NCI-H1417 (cell line): ENCODE measurements at places on chromosomes 11 and 22.

DNA sequence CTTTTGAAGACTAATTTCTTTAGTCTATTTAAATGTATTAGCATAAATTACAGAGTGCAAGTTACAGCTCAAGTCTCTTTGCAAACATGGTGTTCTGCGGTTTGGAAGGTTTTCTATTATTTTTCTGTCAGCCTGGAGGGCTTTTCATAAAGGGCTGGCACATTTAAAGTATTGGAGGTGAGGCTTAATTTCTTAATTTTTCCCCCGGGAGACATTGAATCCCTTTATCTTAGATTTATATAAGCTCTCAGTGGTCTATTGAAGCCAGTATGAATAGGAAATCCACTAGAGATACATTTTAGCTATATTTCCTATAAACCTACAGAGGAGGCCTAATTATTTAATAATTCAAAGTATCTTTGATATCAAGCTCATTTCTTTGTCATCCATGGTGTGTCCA lies 102.7 kb upstream of the CLPB start:
- DNase-seq = no peak

GRCh38 chr11:57905439-57905838 lies 118.2 kb upstream of the OR9Q1 start:
- no peak for DNase-seq

- DNase-seq = no peak
Measured at GRCh38 chr11:70460964-70461363, 62.6 kb downstream of the CTTN start.

DNA sequence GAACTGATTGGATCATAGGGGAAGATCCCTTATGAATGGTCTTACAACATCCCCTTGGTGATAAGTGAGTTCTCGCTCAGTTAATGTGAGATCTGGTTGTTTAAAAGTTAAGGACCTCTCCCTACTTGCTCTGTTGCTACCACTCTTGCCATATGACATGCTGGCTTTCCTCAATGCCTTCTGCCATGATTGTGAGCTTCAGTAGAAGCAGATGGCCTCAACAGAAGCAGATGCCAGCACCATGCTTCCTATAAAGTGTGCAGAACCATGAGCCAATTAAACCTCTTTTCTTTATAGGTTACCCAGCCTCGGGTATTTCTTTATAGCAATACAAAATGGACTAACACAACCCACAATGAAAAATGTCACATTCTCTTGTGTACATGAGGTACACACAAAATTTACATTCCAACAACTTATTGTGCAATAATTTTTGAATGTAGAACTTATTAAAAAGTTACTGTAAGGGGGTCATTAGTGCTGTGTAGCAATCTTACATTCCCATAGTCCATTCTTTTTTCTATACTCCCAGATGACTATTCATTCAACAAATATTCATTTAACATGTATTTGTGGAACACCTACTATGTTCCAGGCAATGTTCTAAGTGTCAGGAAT lies 10.3 kb downstream of the CYP2R1 start:
- DNase-seq = no peak

- DNase-seq = no peak
Measured at GRCh38 chr11:77152846-77153245, 24.8 kb downstream of the MYO7A start.
